ENCODE measurements at places on chromosomes 3 and 15.

DNA sequence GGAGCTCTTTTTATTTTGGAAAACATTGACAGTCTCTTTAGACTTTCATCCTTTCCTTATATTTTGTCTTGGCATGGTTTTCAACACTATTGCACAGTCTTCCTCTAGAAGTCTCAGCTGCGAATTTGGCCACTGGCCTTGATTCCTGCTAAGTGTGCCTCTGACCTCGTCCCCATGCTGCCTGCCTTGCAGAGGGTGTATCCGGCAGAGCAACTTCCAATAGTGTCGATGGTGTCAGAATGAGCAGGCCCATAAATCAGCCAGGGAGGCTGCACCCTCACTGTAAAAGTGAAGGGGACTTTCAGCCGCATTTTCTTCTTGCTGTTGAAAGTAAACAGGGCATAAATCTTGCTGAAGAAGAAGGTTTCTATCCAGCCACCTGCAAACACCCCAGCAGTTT, 336.7 kb upstream of the TRIM42 start:
- no peak for DNase-seq

- DNase-seq, result no peak
Measured at GRCh38 chr15:38666865-38667510, 102.4 kb upstream of the RASGRP1 start.

GRCh38 chr3:62722344-62722743, 152.9 kb downstream of the CADPS start:
- no peak for DNase-seq

GRCh38 chr3:101878589-101878988, 29.3 kb downstream of the NFKBIZ start:
- no peak for DNase-seq

- DNase-seq, result no peak
Measured at GRCh38 chr3:133460809-133461208, 61.0 kb downstream of the BFSP2 start.

GRCh38 chr15:69823223-69823907, 274.4 kb downstream of the TLE3 start:
- no peak for DNase-seq

GRCh38 chr3:12279591-12280326, 9.1 kb upstream of the PPARG start:
- DNase-seq, result no peak

DNA sequence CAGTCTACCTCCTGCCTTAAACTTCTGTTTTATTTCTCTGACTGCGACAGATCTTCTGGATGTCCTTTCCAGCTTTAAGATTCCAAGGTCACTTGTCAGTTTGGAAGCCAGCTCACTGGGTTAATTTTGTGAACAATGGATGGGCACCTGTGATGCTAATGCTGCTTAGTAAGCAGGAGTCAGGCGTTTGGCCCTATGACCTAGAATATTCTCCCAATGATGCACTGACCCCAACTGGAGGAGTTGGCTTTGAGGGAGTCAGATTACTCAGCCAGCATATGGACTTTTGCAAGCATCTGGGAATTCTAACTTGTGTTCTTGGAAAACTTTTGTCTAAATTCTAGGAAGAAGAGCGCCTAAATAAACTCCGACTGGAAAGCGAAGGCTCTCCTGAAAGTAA, 28.1 kb downstream of the HACD3 start:
- peak; percentile 10 for DNase-seq

DNA sequence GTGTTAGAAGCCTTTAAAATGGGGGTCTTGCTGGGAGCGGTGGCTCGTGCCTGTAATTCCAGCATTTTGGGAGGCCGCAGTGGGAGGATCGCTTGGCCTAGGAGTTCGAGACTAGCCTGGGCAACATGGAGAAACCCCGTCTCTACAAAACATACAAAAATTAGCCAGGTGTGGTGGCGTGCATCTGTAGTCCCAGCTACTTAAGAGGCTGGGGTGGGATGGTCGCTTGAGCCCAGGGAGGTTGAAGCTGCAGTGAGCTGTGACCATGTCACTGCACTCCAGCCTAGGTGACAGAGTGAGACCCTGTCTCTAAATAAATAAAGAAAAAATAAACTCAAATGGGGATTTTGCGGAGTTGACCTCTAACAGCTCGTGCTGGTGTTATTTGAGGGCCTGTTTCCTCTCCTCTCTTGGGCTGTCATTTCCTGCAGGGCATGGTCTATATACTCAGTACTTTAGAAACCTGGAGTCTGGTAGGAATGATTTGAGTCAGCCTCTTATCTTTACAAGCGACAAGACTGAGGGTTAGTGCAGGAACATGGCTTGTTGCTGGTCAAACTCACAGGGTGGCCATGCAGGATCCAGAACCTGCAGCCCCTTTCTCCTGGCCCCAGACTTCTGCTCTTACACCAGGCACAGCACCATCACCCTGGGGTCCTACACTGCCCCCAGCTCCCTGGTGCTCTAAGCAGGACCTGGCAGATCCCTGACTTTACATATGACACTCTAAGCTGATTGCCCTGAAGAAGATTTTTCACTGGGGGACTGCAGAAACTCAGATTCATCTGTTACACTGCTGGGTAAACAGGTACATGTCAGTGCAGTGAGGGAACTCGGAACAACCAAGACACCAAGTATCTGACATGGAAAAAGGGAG, 15.1 kb downstream of the EHD4 start:
- DNase-seq, result no peak

DNA sequence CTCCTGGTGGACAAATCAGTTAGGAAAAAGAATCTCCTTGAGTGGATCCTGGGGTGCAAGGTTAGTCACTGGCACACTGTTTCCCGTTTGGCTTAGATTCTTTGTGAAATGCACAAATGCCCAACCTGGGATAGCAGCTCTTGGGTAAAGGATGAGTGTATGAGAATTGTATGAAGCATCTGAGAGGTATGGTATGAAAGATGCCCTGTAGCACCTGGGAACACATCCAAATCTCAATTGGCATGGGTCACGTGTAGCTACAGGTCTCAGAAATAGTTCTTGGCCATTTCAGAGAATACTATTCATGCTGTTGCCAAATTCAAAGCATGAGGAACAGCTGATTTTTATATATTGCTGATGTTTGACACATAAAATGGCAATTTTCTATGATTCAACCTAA, 84.3 kb downstream of the KCNH8 start:
- no peak for DNase-seq

GRCh38 chr15:64743691-64744090, 31.7 kb downstream of the RBPMS2 start:
- DNase-seq, result no peak

DNA sequence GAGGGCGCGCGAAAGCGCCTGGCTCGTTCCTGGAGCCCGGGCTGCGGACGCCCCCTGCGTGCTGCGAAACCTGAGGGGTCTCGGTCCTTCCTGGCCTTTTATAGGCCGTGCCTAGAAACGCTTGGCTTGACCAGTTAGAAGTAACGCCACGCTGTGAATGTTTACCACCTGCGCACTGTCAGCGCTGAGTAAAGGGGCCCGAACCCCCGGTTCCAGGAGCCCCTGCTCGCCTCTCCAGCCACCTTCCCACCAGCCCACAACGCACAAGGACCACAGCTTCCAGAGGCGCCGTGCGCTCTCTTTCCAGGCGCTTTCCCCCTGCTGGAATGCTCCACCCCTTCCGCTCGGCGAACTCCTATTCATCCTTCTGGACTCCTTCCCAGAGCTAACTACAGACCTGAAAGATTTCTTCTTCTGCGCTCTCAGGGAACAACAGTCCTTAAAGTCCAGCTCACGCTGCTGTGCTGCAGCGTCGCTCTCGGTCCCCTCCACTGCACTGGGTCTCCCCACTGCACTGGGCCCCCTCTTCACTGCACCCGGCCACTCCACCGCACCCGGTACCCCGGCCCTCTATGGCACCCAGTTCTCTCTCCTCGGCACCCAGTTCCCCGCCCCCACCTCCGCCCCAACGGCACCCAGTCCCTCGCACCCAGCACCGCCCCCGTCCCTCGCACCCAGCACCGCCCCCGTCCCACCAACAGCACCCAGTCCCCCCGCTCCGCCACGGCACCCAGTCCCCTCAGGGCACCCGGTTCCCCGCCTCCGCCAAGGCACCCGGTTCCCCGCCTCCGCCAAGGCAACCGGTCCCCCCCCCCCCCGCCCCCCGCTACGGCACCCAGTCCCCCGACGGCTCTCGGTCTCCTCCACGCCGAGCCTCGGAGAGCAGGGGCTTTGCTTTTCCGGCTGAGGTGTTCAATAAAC, 69.8 kb downstream of the SQOR start:
- DNase-seq, result no peak

- no peak for DNase-seq
Measured at GRCh38 chr3:122502941-122503340, 11.8 kb downstream of the KPNA1 start.

- DNase-seq, result no peak
Measured at GRCh38 chr3:6994081-6994668, 133.3 kb downstream of the GRM7 start.

GRCh38 chr3:58962040-58962651, 87.7 kb downstream of the CFAP20DC start:
- DNase-seq, result no peak

- DNase-seq, result no peak
Measured at GRCh38 chr15:100686725-100687473, 84.5 kb downstream of the ASB7 start.

- DNase-seq, result no peak
Measured at GRCh38 chr15:86935841-86936240, 856.2 kb downstream of the AGBL1 start.

GRCh38 chr3:156016902-156017301, 103.5 kb upstream of the KCNAB1 start:
- DNase-seq, result no peak

- DNase-seq, result no peak
Measured at GRCh38 chr3:20256144-20256543, 70.1 kb upstream of the SGO1 start.

GRCh38 chr3:71931922-71932321, 147.0 kb upstream of the PROK2 start:
- no peak for DNase-seq

DNA sequence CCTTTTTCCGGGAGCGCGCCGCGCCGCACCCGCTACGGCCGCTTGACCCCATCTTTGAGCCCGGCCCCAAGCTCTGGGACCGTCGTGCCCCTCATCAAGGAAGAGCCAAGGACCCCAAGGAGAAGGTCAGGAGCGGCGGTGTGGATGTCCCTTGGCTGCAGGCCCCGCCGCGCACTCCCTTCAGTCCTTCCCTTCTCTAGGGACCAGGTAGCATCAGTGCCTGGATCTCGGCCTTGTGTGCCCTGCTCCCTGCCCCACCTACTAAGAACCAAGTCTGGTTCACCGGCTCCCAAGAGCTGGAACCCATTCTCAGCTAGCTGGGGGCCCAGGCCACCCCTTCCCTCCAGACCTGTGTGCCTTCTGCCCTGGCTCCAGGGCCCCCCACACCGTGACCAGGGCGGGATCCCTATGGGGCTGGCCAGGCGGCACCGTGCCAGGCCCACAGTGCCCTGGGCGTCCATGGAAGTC, 69.3 kb upstream of the CGNL1 start:
- no peak for DNase-seq

DNA sequence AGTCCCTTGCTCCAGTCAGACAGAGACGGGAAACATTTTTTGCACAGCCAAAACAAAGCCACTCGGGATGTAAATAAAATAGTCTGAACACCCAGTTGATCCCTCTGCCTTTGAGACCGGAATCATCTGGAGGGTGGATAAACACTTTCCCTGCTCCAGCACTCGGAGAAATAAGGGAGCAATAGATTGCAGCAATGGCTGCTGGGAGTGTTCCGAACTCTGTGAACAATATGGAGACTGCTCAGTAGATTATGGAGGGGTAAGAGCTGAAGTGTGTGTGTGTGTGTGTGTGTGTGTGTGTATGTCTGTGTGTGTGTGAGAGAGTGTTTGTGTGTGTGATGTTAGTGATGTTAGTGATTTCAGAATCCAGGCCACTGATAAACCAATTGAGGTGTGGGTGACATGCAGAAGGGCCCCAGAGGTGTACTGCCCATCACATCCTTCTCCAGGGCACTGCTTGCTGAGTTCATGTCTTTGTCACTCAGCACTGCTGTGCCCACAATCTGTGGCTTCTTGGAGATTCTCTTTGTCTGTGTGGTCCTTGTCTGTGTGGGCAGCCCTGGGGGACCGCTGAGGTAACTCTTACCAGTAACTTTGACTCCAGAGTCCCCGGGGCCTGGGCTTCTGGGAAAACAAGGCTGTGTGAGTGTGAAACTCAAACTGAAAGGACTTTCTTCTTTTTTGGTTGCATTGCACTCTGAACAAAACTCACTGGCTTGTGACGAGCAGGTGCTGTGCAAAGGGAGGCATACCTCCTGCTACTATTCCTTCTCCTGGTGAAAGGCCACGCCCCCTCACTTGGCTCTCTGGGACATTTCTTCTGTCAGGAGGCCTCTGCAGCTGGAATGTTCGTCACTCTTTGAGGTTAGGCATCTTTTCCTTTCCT, 23.0 kb downstream of the CRYGS start:
- DNase-seq, result no peak

DNA sequence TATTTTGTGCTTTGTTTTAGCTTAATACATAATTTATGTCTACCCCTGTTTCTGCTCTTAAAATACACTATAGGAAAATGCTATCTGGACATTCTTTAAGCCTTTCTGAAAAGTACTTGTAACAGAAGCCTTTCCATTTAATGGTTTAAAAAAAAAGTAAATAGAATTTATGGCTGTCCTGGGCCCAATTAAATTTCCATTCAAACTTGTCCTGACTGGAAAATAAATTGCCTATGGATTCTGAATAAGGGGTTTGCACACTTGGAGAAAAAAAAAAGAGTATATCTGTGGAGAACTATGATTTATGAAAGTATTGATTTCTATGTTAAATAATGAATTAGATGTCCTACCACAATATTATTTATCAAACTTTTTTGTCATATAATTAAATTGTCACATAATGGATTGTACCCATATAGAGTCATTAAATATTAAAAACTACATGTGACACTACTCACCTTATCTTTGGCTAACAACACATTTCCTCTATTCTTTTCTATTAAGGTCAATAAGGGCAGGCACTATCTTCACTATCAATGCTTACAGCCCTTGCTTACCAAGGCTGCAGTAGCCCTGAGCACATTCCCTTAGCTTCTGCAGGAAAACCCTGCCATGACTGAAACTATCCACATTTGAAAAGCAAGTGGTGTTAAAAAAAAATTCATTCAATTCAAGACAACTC, 396.1 kb upstream of the ROBO2 start:
- no peak for DNase-seq

DNA sequence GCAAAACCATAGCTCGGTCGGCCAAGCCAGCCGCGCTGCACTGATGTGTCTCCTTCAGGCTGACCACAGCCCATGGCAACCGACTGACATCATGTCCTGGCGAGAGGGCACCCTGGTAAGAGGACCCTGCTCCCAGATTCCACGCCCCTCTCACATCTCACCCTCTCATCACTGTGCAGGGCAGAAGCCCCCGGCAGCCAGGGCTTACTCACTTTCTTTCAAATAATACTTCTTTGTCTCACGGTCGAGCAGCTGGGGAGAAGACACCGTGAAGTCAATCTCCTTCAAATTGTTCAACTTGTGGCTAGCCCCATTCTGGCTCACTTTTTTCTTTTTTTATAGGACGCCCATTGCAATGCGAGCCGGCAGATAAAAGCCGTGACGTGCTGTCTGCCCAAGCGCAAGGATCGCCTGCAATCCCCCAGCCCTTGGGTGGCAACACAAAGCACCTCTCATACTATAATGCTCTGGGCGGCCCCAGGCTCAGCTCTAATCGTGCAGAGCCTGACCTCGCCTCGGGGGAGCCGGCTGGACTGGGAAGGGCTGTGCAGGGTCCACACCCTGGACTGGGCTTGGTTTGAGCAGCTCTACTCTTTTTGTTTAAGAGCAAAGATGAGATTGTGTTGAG, 33.6 kb downstream of the VGLL4 start:
- no peak for DNase-seq

All from AG09319 (cell line).